Activated CD4-positive, alpha-beta T cell treated with anti-CD3 and anti-CD28 coated beads for 24 hours (primary cell): ENCODE measurements at places on chromosomes 3 and 15.

GRCh38 chr3:100756441-100756840 lies 47.1 kb downstream of the TFG start:
- no peak for DNase-seq

GRCh38 chr15:69149803-69150202 lies 10.6 kb upstream of the GLCE start:
- no peak for DNase-seq

GRCh38 chr15:33135355-33135781 lies 59.1 kb downstream of the FMN1 start:
- no peak for DNase-seq

- no peak for DNase-seq
Observed at GRCh38 chr15:80815106-80815505, 35.9 kb downstream of the CEMIP start.

GRCh38 chr3:169591983-169592644 lies 71.4 kb downstream of the MECOM start:
- no peak for DNase-seq

- DNase-seq = no peak
Observed at GRCh38 chr3:133494469-133494868, 79.0 kb upstream of the CDV3 start.

DNA sequence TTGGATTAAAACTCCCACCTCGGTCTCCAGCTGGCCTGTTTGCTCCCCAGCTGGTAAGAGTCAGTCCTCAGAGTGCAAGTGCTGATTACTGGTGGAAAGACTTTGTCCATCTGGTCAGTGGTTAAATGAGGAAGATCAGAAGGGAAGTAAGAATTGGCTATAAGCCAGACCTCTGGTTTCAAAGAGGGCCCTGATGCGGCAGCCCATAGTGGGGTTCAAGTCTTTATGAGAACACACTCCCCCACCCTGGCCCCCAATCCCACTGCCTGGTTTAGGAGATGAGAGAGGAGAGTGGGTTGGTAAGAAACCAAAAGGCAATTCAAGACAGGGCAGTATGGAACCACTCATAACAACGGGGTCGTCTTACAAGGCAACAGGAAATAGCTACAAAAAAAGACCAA lies 65.0 kb downstream of the FRMD4B start:
- no peak for DNase-seq

DNA sequence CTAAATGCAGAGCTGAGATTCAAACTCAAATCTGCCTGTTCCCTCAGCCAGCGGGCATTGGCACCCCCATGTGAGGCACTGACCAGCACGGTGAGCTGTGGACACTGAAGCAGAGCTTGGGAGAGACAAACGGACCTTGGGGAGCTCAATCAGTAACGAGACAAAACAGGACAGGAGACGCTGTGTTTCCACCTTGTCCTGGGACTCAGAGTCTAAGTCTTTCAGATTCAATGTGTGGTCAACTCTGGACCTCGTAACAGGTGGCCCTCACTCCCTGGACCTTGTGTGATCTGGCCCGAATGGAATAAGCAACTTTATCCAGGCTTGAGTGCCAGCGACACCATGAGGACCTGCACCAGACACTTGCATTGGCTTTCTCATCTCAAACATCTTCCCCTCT lies 232.5 kb downstream of the UACA start:
- no peak for DNase-seq

DNA sequence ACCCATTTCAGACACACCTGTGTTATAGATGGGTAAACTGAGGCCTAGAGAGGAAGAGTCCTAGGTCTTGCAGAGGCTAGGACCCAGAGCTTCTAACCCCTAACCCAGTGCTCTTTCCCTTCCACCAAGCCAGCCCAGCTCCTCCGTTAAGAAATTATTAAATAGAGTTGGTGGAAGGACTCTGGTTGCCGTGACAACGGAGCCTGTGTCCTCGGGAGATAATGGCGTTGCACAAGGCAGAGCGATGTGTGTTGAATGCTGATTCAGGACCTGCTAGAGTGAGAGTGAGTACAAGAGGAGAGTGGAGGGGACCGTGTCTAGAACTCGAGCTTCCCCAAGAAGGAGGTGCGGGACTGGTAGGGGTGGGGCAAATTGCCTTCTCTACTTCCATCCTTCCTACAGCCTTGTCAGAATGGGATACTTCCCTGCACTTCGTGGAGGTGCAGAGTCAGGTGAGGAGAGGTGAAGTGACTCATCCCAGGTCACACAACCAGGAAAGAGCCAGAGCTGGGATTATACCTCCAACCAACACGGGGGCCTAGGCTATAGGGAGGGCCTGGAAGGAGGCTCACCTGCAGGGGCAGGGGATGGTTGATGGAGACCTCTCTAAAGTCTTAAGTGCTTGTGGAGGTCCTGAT lies 8.6 kb downstream of the SLC6A1 start:
- DNase-seq = no peak

DNA sequence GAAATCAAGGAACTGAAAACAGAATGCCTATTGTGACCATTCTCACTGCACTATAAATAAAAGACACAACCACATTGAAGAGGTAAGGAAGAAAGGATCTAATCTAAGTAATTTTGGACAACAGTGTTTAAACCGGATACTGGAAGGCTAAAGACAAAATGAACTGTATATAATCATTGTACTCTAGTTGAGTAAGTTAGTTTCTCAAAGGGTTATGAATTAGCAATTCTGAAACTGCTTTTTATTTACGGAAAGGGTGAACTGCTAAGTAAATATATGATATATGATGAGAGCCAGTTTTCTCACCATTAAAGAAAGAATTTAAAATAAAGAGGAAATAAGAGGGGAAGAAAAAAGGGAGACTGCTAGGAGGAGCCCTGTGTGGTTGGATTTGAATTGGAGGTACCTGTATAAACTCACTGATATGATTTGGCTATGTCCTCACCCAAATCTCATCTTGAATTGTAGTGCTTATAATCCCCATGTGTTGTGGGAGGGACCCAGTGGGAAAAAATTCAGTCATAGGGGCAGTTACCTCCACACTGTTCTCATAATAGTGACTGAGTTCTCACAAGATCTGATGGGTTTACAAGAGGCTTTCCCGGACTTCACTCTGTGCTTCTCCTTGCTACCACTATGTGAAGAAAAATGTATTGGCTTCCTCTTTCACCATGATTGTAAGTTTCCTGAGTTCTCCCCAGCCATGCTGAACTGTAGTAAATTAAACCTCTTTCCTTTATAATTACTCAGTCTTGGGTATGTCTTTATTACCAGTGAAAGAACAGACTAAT lies 607.7 kb downstream of the PYDC2 start:
- no peak for DNase-seq

GRCh38 chr3:25380222-25380739 lies 47.8 kb upstream of the RARB start:
- DNase-seq = no peak

DNA sequence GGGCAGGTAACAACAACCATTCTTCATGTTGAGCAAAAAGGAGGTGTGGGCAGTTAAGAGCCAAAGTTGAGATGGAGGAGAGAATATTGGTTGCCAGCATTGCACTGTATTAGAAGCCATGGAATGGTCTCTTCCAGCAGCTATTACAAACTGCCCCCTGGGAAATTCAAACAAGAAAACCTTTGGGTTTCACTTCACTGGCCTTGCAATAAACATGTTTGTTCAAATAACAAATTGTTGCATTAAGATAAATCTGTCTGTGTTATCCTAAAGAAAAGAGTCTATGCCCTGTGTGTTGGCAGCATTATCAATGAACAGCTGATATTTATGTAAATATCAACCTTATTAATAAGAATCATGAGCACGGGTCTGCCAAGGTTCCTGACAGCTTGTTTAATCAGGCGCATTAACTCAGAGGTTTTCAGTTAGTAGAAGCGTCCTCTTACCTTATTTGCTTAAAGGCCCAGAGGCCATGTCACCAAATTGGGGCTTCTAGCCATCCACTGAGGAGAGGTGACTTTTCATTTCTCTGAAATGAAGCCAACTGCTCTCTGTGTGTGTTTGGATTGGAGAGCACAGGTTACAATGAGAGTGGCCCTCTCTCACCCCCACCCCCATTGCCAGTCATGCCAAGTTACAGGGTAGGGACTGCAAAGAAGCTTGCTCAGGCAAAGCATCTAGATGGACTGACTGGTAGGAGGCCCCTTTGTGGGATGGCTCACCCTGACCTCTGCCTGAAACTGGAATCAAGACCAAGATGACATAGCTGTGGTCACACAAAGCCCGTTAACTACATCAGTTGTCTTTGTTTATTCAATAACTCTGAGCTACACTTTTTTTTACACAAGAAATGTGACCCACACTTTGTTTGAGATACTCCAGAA lies 10.5 kb downstream of the FILIP1L start:
- DNase-seq = no peak

GRCh38 chr15:38648121-38648843 lies 83.7 kb upstream of the RASGRP1 start:
- no peak for DNase-seq

- no peak for DNase-seq
Observed at GRCh38 chr3:95408464-95408862, 1345.6 kb downstream of the NSUN3 start.

DNA sequence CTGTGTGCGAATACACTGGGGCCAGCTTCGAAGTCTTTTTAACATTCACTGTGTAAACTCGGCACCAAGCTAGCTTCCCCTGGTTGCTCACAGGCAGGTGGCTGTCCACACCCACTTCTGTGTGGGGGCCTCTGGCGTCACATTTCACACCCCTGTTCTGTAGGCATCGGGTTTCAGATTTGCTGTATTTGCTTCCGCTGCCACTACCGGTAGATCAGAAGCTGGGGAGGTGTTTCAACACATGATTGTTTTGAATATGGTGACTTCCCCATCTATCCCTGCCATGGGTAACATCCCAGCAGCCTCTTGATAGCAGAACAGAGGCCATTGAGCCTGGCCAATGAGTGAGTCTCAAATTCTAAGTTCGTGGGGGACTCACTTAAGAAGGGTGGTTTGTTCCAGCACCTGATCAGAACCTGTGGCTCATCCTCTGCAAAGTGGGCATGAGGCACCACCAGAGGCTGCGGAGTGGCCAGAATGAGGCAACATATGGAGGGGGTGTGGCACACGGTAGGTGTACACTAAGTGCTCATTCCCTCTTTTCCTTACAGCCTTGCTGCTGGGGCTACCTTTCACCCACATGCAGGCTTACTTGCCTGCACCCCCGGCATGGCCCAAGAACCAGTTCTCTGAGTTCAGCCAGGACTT lies 61.5 kb downstream of the IQSEC1 start:
- peak; percentile 75 for DNase-seq

DNA sequence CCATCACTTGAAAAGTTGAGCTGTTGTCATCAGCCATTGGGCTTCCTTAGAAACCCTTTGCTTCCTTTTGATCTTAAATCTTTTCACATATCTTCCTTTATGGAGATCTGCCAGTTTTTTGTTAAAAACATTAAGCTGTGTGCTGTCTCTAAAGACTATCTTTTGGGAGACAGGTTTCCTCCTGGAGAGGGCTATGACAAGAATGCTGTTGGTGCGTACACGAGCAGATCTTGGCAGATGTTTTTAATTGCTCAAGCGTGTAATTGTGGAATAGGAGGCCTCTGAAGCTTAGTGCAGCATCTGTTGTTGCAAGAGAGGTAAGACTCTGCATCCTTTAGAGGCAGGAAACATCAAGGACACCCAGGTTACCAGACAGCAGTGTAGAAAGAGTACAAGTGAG lies 56.8 kb downstream of the PHLDB2 start:
- DNase-seq = no peak

DNA sequence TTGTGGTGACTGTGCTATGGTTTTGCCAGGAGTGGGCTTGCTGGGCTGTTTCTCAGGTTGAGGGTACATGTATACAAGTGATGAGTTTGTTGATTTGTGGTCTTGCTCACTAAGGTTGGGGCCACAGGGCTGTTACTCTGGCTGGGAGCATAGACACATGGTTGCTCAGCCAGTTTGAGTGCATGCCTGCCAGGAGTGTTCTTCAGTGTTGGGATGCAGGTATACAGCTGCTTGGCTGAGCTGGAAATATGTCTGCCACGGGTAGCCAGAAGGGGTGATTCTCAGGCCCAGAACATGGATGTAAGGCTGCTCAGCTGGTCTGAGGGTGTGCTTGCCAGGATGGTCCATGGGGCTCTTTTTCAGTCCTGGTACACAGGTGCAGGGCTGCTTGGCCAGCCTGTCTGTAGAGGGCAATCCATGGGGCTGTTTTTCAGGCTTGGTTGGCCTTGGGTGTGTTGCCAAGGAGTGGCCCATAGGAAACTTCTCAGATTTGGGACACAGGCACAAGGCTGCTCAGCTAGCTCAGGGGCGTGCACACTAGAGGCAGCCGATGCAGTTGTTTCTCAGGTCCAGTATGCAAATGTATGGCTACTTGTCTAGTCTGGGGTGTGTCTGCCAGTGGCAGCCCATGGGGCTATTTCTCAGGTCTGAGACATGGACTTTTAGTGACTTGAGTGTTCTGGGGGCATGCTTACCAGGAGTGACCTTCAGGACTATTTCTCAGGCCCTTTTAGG lies 5.3 kb upstream of the ARHGAP31 start:
- no peak for DNase-seq

- no peak for DNase-seq
Observed at GRCh38 chr3:59467476-59467875, 417.7 kb upstream of the CFAP20DC start.

- DNase-seq = no peak
Observed at GRCh38 chr15:70476441-70476840, 286.9 kb downstream of the UACA start.

GRCh38 chr15:39579487-39580116 lies 1.3 kb upstream of the THBS1 start:
- DNase-seq = no peak

GRCh38 chr3:11498646-11499045 lies 145.1 kb downstream of the VGLL4 start:
- no peak for DNase-seq

DNA sequence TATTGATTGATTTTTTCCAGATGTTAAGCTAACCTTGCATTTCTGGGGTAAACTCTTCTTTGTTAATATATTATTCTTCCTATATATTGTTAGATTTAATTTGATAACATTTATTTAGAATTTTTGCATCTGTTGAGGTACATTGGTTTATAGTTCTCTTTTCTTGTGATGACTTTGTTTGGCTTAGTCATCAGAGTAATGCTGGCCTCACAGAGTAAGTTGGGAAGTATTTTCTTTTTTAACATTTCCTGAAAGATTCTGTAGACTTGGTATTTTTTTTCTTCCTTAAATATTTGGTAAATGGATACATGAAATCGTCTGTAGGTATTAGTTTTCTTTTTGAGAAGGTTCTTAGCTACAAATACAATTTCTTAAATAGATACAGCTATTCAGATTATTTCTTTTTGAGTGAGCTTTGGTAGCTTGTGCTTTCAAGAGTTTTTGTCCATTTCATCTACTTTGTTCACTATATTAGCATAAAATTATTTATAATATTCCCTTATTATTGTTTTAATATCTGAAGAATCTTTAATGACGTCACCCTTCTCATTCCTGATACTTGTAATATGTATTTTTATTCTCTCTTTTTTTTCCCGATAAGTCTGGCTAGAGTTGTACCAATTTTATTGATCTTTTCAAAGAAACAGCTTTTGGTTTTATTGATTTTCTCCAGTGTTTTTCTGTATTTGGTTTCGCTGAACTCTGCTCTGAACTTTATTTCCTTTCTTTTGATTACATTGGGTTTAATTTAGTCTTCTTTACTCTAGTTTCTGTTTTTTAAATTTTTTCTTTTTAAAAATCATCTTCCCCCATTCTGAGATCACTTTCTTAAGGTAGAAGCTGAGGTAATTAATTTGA lies 6.5 kb upstream of the HPS3 start:
- no peak for DNase-seq

- no peak for DNase-seq
Observed at GRCh38 chr3:129330409-129330808, 51.7 kb downstream of the HMCES start.

- no peak for DNase-seq
Observed at GRCh38 chr15:88745696-88746095, 57.5 kb upstream of the ACAN start.
